ENCODE measurements at places on chromosomes 6 and 20. TPM values are rescaled to one million over a fixed set of nuclear protein-coding genes. Genes with fewer than 3 reads are reported as not detected.

Gene PKIB
- total RNA-seq = not detected

Gene TMEM200A
- total RNA-seq = 1.7 TPM

Gene RBCK1
- 90.5 TPM for total RNA-seq

Gene MEA1
- total RNA-seq = 102 TPM

Gene OPN5
- not detected for total RNA-seq

Gene CYP39A1
- not detected for total RNA-seq

Gene BPIFB2
- total RNA-seq = not detected

Gene EFCAB8
- 0.69 TPM for total RNA-seq

Gene CYP21A2
- 0.37 TPM for total RNA-seq

Gene OLIG3
- total RNA-seq = 0.40 TPM

Gene OCSTAMP
- total RNA-seq = not detected

Gene RGL2
- 20.5 TPM for total RNA-seq

Gene OR2J3
- total RNA-seq = not detected

Gene EEF1A1
- total RNA-seq = 8,526 TPM

Gene RNF8
- 33.7 TPM for total RNA-seq

Gene MRAP2
- total RNA-seq = not detected

Gene SCUBE3
- 0.07 TPM for total RNA-seq

Gene PAK5
- not detected for total RNA-seq

Gene C6orf141
- total RNA-seq = not detected

Gene STMN3
- total RNA-seq = 21.6 TPM
